ENCODE measurements at places on chromosomes 5 and 9.

GRCh38 chr9:16153741-16154140, 600.9 kb downstream of the CCDC171 start:
- no peak for DNase-seq

DNA sequence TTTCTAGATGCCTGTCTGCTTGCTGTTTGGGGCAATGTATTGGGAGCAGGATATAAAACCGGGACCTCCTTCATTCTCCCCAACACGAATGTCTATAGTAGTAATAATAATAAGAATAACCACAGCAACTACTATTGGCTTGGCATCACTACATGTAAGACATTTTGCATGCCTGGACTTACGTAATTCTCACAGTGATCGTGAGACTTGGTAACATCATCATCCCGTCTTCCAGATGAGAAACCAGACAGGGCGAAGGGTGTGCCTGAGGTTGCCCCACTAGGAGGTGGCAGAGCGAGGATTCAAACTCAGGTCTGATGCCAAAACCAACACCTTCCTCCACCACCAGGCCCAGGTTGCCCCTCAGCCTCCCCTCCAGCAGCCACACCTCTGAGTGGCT, 185.1 kb downstream of the RGS3 start:
- DNase-seq = no peak

DNA sequence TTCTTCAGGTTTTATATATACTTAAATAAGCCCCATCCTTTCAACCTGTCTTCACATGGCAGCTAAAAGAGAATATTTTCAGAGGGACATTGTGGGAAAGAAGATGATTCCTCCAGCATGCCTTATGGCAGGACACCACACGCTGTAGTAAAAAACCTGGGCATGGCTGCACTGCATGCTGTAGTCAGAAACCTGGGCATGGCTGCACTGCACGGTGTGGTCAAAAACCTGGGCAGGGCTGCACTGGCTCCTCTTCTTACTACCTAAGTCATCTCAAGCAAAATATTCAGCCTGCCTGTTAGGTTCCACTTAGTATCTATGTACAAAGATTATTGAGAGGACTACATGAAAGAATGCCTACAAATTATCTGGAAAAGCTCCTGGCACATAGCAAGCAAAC, 153.6 kb downstream of the BRINP1 start:
- DNase-seq = no peak

- no peak for DNase-seq
Observed at GRCh38 chr5:107293541-107294210, 377.1 kb downstream of the EFNA5 start.

- no peak for DNase-seq
Observed at GRCh38 chr9:95753762-95754465, 121.6 kb upstream of the ERCC6L2 start.

GRCh38 chr9:94813379-94813778, 86.9 kb downstream of the AOPEP start:
- no peak for DNase-seq

GRCh38 chr9:15249981-15250380, 57.0 kb downstream of the TTC39B start:
- DNase-seq = no peak
